Stimulated activated CD8-positive, alpha-beta memory T cell treated with anti-CD3 and anti-CD28 coated beads, Interleukin-4, amount 100 ng/mL, for 48 hours (primary cell): ENCODE measurements at places on chromosomes 5 and 9.

DNA sequence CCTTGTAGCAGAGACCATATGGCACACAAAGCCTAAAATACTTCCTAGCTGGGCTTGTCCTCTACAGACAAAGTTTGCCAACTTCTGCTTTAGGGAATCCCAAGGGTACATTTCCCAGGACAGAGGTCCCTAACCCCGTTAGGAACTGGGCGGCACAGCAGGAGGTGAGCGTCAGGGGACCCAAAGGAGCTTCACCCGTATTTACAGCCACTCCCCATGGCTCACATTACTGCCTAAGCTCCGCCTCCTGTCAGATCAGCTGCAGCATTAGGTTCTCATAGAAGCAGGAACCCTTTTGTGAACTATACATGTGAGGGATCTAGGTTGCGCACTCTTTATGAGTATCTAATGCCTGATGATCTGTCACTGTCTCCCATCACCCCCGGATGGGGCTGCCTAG lies 88.5 kb upstream of the TRPM3 start:
- no peak for DNase-seq

DNA sequence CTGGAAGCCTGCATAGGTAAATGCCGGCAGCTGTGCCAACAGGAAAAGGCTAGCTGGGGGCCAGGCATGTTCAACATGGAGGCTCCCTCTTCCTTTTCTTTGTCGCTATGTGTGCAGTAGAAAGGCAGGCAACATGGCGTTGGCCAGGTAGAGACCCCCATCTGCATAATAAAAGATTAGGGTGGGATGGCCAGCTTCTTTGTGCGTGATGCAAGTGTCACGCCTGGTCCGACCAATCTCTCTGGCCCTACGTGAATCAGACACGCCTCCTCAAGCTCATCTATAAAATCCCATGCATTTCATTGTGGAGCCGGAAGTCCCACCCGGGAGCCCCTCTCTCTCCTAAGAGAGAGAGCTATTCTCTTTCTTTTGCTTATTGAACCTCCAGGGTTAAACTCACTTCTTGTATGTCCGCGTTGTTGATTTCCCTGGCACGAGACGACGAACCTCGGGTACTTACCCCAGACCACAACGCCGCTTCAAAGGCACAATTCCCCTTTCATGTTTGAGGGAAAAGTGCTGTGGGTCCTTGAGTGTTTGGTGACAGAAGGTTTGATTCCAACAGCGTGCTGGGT lies 25.0 kb upstream of the C5orf47 start:
- no peak for DNase-seq

GRCh38 chr5:7087719-7088297 lies 308.1 kb upstream of the ADCY2 start:
- no peak for DNase-seq

DNA sequence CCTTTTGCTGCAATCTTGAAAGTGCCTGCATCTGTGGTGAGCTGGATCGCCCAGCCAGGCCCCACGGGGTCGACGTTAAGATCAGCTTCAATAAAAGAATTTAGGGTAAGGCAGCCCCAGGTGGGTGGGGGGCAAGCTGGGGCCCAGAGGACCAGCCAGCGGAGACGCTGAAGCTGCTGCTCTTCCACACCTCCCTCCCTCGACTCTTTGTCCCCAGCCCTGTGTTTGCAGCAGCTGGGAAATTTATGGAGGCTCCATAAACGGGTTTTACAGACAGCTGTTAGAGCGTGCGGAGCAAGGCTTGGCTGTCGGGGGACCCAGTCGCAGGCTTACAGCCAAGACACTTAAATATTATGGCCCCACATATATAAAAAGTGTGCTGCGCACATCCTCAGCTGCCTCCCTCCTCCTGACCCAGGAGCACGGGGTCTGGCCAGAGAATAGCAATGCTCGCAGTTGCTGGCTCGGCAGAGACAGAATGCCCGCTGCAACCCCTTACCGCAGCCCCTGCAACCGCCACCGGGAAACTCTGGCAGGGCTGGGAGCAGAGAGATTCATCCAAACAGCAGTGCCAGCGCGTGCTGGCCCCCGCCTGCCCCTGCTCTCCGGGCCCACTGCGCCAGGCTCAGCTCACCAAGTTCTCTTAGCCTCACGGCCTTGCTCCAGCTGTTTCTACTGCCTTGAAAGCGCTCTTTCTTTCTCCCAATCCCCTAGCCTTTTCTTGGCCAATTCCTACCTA lies 28.4 kb upstream of the MVB12B start:
- DNase-seq, result no peak

GRCh38 chr9:13215791-13216554 lies 63.5 kb downstream of the MPDZ start:
- no peak for DNase-seq

- DNase-seq, result no peak
These were observed 1045.0 kb upstream of the DMAC1 start for GRCh38 chr9:8844549-8844948.

DNA sequence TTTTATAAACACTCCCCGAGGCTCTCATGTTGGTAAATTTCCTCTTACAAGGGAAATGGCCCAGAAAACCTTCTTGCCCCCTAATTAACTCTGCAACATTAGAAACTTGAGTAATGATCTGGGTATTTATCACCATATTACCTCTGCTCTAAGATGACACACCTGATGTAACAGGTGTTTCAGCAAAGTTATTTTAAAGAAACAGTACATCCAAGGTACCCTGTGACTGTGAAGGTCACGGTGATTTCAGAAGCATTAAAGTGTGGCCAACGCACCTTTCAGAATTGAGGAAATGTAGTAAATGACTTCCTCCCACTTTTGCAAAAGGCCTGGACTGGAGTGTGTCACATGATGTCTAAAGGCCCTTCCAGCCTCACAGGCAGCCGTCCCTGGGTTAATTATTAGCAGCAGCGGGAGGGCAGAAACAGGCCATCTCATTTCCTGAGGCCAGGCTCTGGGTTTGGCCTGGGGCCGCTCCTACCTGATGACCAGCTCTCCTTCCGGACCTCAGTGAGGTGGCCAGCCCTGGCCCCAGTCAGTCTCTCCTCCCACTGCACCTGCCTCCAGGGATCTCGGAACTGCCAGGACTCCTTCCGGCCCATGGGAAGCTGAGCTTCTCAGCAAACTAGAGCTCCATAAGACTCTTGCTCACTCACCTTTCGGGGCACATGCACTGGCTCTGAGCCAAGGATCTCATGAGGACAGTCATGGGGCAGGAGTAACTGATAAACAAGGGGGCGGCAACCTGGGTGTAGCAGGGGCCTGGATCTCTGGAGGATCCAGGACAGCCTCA lies 20.7 kb downstream of the PTPN3 start:
- DNase-seq, result no peak

- no peak for DNase-seq
These were observed 34.0 kb upstream of the NCS1 start for GRCh38 chr9:130138171-130138653.

DNA sequence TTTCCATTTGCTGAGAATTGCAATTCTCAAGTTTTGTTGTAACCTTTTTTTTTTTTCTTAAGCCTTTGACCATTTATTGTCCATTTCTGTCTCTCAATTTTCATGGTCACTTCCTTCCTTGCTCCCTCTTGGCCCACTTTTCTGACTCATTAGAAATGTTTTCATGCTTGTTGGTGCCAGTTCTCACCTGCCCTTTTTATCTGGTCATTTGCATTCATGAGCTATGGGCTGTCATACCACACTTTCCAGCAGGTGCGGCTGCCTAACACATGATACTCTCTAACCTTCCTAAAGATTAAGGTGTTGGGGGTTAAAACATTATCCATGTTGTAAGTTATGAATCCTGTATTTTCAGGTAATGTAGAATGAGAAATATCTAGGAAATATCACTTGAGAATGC lies 150.5 kb upstream of the TLX3 start:
- DNase-seq, result no peak

GRCh38 chr5:55051357-55051756 lies 27.3 kb downstream of the GZMK start:
- no peak for DNase-seq

- DNase-seq, result peak; percentile 47
These were observed 511 bp downstream of the ARL15 start for GRCh38 chr5:54309691-54310432.
